Right cardiac atrium (tissue), 5 donors: ENCODE measurements at places on chromosomes 7 and 10. TPM values are rescaled to one million over a fixed set of nuclear protein-coding genes. Genes with fewer than 3 reads are reported as not detected.

Gene MSMB
- polyA plus RNA-seq, result not detected

- DNase-seq, result no peak
Observed at GRCh38 chr10:88608052-88608732, 21.6 kb downstream of the LIPJ start.

- DNase-seq, result no peak
Observed at GRCh38 chr7:81158189-81158588, 239.3 kb upstream of the SEMA3C start.

Gene TMEM130
- 0.11 TPM for polyA plus RNA-seq

DNA sequence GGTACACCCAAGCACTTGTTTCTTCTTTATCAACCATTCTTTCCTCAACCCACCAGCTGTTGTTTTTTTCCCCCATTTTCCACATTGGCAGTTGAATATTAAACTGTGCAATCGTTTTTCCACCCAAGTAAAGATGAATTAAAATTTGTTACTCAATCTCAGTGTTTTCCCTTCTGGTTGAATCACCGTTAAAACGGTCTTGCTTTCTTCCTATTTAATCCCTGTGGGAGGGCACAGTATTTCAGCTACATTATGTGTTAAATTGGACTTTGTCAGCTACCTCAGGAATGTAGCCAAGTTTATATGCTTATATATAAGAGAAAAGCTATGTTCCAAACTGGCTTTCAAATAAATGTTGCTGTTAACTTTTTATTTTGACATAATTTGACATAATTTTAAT is 19.9 kb downstream of the SLC35G1 start:
- DNase-seq, result no peak

DNA sequence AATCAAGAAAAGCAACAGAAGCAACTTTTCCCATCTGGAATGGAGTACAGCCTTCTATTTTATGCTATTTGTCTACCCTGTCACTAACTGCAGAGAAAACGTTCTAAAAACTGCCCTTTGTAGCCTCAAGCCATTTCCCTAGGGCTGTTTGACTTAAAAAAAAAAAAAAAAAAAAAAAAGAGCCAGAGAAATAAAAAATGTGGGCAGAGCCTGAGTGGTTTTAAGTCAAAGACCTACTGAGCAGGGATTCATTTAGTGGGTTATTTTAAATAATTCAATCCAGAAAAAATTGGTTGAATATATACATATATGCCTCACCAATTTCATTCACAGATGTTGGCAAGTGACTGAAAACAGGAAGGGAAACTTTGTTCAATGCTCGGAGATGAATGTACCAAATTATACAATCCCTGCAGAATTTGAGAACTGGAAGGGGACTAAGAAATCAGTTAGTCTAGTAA is 75.2 kb downstream of the PPP1R3C start:
- DNase-seq, result no peak

DNA sequence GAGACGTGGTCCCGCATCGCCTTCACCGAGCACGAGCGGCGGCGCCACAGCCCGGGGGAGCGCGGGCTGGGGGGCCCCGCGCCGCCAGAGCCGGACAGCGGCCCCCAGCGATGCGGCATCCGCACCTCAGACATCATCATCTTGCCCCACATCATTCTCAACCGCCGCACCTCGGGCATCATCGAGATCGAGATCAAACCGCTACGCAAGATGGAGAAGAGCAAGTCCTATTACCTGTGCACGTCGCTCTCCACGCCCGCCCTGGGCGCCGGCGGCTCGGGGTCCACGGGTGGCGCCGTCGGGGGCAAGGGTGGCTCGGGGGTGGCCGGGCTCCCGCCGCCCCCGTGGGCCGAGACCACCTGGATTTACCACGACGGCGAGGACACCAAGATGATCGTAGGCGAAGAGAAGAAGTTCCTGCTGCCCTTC is 737 bp downstream of the CNNM2 start:
- DNase-seq, result no peak

- no peak for DNase-seq
Observed at GRCh38 chr10:62744136-62744535, 60.4 kb upstream of the ADO start.

GRCh38 chr10:11256896-11257295 is 239.2 kb downstream of the CELF2 start:
- DNase-seq, result no peak

GRCh38 chr7:144397086-144397485 is 6.4 kb downstream of the NOBOX start:
- no peak for DNase-seq

Gene CFAP58
- polyA plus RNA-seq, result 2.9 TPM

Gene PTF1A
- not detected for polyA plus RNA-seq

Gene HK1
- polyA plus RNA-seq, result 165 TPM

GRCh38 chr7:148306759-148307158 is 283.8 kb upstream of the C7orf33 start:
- no peak for DNase-seq

GRCh38 chr7:1917221-1918062 is 247.4 kb downstream of the ELFN1 start:
- peak; percentile 61 for DNase-seq

Gene PANK1
- polyA plus RNA-seq, result 5.0 TPM

Gene SLC39A12
- 0.05 TPM for polyA plus RNA-seq

Gene FAM180A
- polyA plus RNA-seq, result 3.7 TPM

DNA sequence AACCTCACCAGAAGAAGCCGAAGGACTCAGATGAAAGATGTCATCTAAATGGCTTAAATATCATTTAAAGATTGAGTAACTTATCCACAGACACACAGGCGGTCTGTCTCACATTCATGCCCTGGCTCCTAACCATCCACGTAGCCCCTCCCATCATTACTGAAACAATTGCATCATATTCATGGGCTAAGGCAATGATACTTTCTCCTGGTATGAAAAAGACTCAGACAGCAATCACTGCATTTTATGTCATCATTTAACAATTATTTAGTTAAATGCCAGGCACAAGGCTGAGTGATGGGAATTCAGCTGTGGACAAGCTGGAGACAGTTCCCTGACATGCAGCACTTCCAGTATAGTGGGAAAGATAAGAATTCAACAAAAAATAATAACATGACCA is 11.2 kb upstream of the TECTB start:
- DNase-seq, result no peak

DNA sequence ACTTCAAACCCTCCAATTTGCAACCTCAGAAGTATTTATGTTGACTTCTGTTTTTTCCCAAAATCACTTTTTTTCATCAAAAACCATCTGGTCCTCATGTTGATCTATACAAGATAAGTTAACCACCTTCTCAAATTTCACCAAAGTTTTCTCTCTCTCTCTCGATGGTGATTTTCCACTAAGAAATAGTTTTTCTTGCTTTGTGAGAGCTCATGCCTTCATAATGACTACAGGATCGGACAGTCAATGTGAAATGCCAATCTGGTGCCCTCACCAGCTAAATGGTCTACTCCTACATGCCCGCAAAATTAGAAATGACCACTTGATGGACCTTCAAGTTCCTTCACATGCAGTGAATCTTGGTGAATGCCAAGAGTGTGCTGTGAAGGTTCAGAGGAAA is 40.4 kb downstream of the CNNM1 start:
- no peak for DNase-seq

- DNase-seq, result no peak
Observed at GRCh38 chr10:48683424-48683823, 1.2 kb upstream of the WDFY4 start.

- no peak for DNase-seq
Observed at GRCh38 chr10:87500646-87501048, 4.0 kb upstream of the MINPP1 start.

Gene FAM25G
- polyA plus RNA-seq, result not detected

- no peak for DNase-seq
Observed at GRCh38 chr10:117351996-117352395, 23.2 kb downstream of the PDZD8 start.

- no peak for DNase-seq
Observed at GRCh38 chr7:10225275-10225674, 748.4 kb upstream of the PHF14 start.

GRCh38 chr7:149566103-149566502 is 68.5 kb upstream of the ZNF746 start:
- no peak for DNase-seq

DNA sequence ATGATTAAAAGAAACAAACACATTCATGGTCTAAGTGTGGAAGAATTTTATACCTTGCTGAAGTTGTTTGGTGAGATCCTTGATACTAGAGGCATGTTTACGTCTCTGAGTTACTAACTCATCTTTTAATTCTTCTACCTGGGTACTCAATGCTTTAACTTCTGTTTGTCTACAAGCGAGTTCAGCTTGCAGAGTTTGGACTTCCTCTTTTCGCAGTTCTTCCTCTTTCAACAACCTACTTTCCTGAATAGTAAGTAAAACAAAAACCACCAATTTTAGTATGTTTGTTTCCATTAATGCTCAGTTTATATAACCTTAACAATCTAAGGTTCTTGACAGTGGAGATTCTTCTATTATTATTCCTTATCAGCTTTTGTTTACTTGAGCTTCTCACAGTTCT is 42.9 kb downstream of the CCDC186 start:
- no peak for DNase-seq

Gene NKX1-2
- not detected for polyA plus RNA-seq

Gene SRPK2
- 10.4 TPM for polyA plus RNA-seq

Gene EPHB6
- polyA plus RNA-seq, result 6.9 TPM

- DNase-seq, result no peak
Observed at GRCh38 chr10:14205233-14205632, 125.5 kb downstream of the FRMD4A start.
